ENCODE measurements at places on chromosomes 13 and 19. TPM values are rescaled to one million over a fixed set of nuclear protein-coding genes. Genes with fewer than 3 reads are reported as not detected.

The BRD4 gene
- 123 TPM for total RNA-seq

DNA sequence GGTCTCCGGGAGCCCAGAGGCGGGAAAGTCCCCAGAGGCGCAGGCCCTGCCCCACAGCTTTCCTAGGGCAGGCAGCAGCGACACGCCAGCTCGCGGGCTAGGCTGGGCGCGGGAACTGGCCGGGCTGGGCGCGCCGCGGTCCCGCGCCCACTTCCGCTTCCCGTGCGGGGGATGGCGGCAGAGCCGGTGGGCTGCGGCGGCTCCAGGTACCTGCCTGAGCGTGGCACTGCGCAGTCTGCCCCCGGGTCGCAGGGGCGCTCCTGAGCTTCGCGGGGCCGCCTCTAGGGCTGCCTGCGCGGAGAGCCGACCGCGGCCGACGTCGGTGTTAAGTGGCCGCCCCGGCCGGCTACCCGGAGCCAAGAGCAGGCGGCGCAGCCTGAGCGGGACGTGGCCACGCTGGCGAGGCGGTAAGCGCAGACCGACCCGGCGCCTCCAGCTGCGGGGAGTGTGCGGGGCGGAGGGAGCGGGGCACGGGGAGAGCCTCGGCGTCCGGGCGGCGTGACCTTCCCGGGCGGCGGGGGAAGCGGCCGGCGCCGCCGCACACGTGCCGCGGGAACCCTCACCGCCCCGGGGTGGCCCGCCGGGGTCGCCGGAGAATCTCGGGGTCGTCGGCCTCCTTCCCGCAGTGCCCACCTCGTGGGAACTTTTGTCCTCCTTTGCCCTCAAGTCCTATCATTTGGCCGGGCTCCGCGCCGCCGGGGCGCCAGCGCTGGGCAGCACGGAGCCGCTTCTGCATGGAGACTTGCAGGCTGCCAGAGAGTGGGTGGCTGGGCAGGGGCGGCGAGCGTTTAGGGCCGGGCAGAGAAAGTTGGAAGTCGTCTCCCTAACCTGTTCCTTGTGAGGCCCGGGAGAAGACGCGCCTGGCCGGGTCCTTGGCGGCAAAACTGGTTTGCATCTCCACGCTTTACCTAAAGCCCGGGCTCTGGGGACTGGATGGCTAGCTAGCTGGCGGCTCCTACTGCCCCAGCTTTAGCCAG, 31.4 kb upstream of the MPHOSPH8 start:
- DNase-seq, result peak; percentile 78
- peaks cover 5% of the 10 kb centered on the region for H3K27me3 ChIP-seq
- peaks cover 20% of the 10 kb centered on the region for H3K36me3 ChIP-seq
- peaks cover 3% of the 10 kb centered on the region for H3K4me1 ChIP-seq

The CYP4F3 gene
- total RNA-seq, result 0.40 TPM

DNA sequence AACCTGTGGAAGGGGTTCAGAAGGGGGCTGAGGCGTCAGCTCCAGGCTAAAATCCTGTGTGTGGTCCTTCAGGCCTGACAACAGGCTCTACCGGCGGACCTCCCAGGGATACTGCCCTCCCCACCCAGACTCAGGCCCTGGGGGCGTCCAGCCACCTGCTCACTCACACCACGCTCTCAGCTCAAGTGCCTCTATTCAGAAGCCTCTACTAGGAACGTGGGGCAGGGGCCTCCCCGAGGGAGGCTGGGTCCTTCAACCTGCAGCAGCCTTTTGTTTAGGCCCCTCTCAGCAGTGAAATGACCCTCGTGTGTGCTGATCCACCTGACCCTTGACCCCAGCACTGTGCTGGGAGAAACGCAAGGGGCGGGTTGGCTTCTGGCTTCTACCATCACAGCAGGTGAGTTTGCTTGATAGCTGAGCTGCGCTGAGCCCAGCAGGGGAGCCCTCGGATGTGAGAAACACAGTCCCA, 10.6 kb downstream of the PLPP2 start:
- peaks cover 18% of the 10 kb centered on the region for H3K27me3 ChIP-seq
- H3K36me3 ChIP-seq, result no peaks in the 10 kb centered on the region
- peak; percentile 65 for DNase-seq
- no peak overlapping the region for H3K4me3 ChIP-seq
- H3K27ac ChIP-seq, result no peak overlapping the region

DNA sequence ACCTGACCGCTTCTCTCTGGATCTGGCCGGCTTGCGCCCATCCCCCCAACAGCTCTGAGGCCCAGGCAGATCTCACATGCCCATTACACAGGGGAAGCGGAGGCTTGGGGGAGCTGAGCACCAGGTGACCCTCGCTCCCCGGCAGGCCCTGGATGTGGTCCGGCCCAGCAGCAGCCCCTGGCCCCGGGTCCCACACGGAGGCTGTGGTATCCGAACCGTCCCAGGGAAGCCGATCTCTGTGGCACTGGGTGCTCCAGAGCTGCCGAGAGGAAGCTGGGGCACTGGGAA, 27.7 kb downstream of the SBNO2 start:
- peaks cover 19% of the 10 kb centered on the region for H3K36me3 ChIP-seq
- DNase-seq, result no peak
- H3K4me1 ChIP-seq, result no peaks in the 10 kb centered on the region
- H3K27ac ChIP-seq, result no peak overlapping the region

The PRKCG gene
- 3.1 TPM for total RNA-seq

DNA sequence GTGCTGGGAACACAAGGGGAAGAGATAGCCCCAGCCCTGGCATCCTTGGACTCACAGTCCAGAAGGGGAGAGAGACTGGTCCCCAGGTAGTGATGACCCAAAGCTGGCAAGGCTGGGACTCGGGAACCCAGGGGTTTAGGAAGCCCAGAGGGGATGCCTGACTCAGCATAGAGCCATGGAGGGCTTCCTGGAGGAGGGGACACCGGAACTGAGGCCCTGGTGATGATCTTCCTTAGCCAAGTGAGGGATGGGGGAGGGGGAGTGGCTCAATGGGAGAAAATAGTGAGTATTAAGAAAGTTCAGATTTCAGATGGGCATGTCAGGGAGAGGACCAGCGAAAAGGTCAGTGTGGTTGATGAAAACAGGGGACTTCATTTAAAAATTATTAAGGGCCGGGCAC, 26.8 kb downstream of the EXOC3L2 start:
- no peak overlapping the region for H3K27ac ChIP-seq
- no peak for DNase-seq
- peaks cover 79% of the 10 kb centered on the region for H3K27me3 ChIP-seq
- no peak overlapping the region for H3K4me3 ChIP-seq

DNA sequence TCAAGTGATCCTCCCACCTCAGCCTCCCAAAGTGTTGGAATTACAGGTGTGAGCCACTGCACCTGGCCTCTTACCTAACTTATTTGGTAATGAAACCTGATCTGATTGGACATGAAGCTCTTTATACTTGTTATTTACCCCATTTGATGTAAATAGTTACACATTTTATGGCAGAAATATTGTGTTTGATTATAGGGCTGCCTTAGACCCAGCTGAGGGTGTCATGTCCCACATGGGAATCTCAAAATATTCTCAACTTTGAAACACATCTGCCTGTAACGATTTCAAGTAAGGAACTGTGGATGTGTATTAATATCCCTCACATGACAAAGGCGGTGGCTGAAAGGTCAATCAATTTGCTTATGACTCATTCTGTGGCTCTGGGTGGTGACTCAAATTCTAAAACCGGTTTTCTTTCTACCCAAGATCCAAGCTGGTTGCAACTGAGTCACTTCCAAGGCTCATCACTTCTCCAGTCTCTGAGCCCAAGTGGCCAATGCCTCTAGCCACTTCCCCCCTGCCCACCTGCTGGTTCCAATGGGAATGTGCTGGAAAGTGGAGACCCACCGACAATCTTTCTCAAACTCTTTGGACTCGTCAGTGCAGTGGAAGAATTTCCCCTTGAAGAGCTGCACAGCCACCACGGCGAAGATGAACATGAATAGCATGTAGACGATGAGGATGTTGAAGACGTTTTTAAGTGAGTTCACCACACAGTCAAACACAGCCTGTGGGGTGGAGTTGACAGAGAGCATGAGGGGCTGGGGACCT, 110.9 kb downstream of the IER2 start:
- H3K27ac ChIP-seq, result peak overlapping the region; percentile 94
- peaks cover 20% of the 10 kb centered on the region for H3K27me3 ChIP-seq
- no peaks in the 10 kb centered on the region for H3K36me3 ChIP-seq

The KIR3DL1 gene
- not detected for total RNA-seq

The JAK3 gene
- 1.4 TPM for total RNA-seq

The MADCAM1 gene
- 0.74 TPM for total RNA-seq

Data from type B pancreatic cell (in vitro differentiated cells).